Activated T-helper 9 cell treated with anti-CD3 and anti-CD28 coated beads, Interleukin-2, amount 50 U/mL, for 16 hours (primary cell): ENCODE measurements at places on chromosomes 6 and 20.

DNA sequence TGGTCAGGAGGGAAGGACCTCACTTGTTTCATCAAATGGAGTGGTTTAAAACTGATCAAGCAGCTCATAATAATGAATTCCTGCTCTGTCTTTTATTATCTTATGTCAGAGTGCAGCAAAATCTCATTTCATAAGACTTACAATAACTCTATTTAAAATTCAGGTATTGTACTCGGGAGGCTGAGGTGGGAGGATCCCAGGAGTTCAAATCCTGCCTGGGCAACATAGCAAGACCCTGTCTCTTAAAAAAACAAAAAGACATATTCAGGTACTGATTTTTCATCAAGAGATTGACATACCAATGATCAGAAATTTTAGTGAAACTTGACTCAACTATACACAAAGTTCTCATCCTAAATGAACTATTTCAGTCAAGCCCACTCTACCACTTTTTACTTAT is 5.6 kb upstream of the DYNLRB1 start:
- DNase-seq: no peak

DNA sequence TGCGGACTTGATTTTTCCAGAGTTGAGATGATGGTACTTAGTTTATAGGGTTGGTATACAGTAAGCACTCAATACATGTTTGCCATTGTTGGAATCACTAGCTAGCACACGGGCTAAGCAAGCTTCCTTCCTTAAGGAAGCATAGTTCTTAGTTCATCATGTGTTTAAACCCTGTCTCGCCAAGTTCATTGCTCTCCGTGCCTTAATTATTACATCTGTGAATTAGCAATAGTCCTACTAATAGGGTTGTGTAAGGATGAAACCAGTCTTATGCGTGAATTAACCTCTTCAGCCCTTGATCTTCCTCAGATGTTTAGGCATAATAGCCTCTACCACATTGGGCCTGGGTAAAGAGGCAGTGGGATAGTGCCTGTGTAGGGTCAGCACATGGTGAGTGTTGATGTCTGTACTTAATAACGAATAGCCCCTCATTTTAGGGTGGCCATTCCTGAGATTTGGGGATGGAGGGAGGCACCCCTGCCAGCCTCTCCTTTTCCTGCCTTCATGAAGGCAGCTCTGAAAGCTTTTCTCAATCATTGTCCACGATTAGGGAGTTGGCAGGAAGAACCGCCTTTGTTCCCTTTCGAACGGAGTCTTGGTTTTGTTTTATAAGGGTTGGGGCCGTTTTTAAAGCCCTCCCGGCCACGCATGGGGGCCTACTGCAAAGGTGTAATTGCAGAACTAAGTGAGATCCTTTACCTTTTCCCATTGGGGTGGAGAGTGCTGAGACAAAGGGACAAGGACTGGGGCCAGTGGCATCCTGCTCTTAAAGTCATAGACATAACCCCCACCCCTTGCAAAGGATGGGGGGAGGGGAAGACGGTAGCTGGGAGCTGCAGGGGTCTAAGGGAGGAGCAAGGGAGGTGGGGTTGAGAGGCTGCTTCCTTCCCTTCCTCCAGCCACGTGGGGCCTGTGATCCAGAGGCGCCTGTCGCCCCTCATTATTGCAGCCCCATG is 2.1 kb downstream of the DNMT3B start:
- DNase-seq: no peak

GRCh38 chr6:46605091-46605797 is 47.4 kb downstream of the CYP39A1 start:
- DNase-seq: no peak

DNA sequence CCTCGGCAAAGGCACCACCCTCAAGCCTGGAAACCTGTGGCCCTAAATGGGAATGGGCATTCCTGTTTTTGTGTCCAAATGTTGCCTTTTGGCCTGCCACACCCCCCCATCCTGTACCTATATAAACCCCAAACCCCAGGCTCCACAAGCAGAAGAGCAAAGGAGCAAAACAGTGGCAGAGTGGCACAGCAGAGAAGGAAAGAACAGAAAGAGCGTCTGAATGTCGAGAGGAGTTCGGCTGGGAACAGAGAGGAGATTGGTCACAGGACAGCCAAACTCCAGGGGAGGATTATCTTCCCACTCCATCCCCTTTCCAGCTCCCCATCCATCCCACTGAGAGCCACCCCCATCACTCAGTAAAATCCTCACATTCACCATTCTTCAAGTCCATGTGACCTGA is 58.0 kb upstream of the PREP start:
- DNase-seq: no peak

GRCh38 chr20:53753880-53754459 is 160.3 kb upstream of the ZNF217 start:
- no peak for DNase-seq

GRCh38 chr20:33894798-33895197 is 83.7 kb downstream of the CHMP4B start:
- no peak for DNase-seq

DNA sequence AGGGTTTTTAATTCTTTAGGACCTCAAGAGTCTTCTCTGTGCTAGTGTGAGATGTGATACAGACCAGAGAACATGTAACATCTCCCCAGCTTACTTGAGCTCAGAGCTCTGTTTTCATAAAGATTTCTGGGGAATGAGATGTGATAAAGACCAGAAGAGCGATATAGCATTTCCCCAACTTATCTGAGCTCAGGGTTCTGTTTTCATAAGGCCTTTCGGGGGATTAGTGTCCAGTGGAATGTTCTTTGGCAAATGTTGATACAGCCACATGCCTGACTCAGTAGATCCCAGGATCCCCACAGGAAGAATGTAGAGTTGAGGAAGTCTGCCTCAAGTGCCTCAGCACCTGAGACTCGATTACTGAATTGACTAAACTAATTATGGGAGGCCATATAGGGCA is 18.7 kb upstream of the TOP1 start:
- no peak for DNase-seq

DNA sequence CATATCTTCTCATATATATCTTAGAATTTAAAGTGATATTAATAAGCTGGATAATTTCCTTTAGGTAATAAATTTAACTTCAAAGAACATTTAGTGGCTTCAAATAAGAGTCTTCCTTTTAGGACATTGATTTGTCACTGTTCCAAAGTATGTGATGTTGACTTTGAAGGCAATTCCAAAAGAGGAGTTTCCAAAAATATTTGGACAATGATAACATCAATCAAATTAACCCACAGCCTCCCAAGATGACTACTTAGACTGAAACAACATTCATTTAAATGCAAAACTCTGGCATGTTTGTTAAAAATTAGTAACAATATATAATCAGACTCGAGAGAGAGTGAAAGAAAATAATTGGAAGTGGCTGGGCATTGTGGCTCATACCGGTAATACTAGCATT is 211.1 kb downstream of the OGFRL1 start:
- no peak for DNase-seq

DNA sequence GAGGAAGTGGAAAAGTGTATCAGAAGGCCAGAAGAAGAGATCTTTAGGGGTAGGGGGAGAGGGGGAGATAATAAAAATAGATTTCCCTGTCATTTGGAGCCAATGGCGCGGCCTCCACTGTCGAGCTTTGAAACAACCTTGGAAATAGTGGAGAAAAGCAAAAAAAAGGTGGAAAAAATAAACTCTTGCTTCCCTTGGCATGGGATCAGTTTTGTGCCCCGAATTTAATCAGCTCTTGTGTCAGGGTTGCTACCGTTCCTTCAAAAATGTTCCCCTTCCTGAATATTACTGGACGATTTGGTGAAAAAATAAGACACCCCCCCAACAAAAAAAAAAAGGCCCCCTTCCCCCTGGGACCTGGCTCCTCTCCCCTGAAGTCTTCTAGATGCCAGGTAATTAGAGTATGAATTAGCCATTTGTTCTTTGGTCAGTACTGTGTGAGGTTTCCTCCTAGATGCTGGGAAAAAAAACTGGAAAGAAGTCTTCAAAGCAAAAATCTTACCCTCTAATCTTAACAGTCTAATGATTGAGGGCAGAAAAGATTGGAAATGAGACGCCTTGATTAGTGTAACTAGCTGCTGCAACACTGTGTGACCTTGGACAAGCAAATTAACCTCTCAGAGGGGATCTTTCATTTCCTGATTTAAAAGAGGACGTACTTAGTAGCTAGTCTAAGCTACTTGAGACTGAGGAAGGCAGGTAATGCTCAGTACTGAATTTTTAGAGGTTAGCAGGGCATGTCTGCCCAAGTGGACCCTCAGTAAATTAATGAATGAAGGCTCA is 872 bp upstream of the RBM39 start:
- no peak for DNase-seq
